ENCODE measurements at places on chromosomes 2 and 18.

DNA sequence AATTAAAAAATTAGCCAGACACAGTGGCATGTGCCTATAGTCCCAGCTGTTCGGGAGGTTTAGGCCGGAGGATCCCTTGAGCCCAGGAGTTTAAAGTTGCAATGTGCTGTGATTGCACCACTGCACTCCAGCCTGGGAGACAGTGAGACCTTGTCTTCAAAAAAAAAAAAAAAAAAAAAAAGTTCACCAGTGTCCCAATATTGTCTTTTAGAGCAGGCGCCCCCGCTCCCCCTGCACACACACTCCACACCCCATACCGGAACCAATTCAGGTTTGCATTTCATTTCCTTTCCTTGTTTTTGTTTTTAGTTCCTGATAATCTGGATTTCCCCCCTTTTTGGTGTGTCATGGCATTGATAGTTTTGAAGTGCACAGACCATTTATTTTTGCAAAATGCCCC, 10.4 kb downstream of the TMEM87B start:
- no peak for DNase-seq

DNA sequence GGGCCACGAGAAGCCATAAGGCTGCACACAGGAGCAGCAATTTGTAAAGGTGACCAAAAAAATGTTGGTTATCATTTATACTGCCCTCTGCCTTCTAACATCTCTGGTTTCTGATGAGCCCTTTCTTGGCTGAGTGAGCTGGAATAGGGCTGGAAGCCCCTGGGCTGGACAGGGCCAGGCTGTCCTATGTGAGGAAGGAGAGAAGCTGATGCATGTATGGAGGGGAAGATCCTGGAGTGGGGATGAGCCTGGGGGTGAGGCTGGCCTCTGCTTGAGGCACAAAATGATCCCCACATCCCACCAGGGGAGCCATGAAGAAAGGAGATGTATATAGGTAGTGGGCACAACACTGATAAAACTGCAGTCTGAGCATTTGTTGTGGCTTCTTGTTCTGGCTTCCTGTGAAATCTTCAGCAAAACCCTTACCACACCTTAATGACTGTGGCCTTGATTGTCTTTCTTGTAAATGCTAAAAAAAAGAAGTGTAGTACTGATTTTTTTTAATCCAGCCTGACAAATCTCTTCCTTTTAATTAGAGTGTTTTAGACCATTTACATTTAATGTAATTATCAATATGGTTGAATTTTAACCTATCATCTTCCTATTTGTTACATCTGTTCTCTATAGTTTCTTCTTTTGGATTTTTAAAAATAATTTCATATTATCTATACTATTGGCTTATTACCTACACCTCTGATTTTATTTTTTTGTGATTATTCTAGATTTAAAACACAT, 5.6 kb downstream of the SNED1 start:
- DNase-seq, result no peak

- peak; percentile 22 for DNase-seq
These were observed 244.6 kb downstream of the BCL2 start for GRCh38 chr18:63074981-63075404.

- DNase-seq, result no peak
These were observed 82.6 kb downstream of the IKZF2 start for GRCh38 chr2:213068676-213069359.

DNA sequence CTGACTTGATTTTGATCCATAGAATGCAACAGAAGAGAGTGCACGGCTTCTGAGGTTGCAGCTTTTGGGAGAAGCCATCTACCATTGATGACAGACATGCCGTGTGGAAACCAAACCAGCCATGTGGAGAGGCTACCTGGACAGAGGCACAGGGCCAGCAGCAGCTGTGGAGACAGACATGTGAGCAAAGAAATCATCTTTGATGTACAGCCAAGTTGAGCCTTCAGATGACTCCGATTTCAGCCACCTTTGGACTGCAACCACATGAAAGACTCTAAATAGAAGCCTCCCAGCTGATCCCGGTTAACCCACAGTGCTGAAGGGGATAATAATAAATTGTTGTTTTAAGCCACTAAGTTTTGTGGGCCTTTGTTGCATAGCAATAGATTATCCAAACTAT, 54.2 kb downstream of the TSN start:
- no peak for DNase-seq

DNA sequence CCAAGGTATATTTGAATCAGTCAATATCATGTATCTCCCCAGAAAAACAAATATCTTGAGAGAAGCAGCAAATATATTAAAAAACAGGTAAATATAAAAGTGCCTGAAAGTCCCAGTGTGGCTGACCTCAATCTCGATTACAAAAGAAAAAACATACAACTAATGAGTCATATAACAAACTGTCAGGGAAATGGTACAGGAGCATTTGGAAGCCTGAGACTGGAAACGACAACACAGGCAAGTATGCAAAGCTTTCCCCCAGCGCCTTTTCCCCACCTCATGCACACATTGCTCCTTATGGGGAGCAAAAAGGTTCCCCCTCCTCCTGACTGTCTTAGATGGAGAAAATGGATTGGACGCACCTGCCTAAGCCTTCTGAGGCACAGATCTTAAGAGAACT, 230.7 kb downstream of the TMX3 start:
- DNase-seq, result peak; percentile 5

DNA sequence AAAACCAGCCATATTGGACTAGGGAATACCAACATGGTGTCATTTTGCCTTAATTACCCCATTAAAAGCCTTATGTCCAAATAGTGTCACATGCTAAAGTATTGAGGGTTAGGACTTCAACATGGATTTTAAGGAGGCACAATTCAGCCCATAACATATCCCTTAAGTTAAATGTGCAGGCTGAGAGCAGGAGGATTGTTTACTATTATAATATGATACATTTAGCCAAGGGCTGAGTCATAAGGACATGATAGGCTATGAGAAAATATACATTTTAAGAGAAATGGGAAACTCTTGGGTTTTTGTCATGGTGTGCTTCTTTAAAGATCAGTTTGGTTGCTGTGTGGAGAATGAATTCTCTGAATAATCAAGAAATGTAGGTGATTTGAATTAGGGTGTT, 136.8 kb downstream of the RDH14 start:
- no peak for DNase-seq

DNA sequence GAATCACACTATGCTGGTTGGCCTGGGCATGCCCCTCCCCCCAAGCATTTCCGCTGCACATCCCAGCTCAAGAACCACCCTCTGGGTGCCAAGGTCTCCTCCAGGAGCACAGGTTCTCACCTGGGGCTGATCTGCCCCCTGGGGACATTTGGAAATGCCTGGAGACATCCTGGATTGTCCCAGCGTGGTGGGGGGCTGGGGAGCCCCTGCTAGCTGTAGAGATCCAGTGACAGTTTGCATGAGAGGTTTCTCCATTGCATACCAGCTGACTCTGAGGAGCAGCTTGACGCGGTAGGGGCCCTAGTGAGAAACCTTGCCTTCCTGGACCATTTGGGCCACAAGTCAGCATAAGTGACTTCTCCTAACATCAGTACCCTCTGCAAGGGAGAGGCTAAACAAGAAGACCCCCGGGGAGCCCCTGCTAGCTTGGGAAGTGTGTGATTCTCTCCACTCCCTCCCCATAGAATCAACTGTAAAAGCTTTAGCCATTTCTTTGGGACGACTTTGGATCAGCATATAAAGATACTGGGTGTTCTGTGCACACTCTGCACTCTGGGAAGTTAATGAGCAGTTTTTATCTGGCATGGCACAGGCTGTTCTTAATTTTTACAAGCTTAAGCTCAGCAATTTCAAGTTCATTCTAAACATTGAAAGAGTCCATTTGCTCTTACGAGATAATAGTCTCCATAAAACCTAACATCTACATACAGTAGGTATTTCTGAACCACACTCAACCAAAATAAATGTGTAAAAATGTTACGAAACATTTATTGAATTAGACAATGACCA, 94.1 kb downstream of the GBX2 start:
- DNase-seq, result no peak

- DNase-seq, result no peak
These were observed 22.9 kb upstream of the SSB start for GRCh38 chr2:169775765-169776164.

DNA sequence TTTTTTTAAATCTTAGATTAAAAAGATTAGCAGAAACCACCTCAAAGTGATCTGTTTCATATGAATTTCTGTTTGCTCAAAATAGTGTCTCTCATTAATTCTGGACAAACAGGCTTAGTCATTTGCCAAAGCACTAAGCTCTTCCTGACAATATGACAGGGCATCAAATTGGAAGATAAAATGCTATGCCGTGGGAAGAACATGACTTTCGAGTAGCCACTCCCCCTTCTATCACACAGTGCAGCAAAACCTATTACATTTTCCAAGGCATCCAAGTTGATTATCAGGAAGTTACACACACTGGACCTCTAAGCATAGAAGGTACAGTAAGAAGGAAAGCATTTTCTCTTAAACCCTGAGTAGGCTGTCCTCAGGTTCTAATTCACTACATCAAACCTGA, 89.5 kb downstream of the STK39 start:
- DNase-seq, result peak; percentile 66

DNA sequence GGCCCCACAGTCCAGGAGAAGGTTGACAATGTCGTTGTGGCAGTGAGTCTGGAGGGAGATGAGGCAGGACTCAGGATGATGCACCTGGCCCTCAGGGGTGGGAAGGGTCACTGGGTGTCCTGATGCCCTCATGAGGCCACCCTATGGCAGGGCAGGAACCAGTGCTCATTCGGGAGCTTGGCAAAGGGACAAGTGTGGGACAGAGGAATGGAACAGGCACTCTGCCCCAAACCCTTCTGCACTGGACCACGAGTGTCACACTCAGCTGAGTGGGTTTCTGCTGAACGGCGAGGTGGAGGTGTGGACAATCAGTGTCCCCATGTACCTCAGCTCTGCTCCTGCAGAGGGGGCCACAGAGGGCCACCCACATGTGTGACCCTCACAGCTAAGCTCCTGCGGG, 32.0 kb downstream of the ANKMY1 start:
- no peak for DNase-seq

GRCh38 chr18:2657788-2658458, 2.4 kb downstream of the SMCHD1 start:
- no peak for DNase-seq

DNA sequence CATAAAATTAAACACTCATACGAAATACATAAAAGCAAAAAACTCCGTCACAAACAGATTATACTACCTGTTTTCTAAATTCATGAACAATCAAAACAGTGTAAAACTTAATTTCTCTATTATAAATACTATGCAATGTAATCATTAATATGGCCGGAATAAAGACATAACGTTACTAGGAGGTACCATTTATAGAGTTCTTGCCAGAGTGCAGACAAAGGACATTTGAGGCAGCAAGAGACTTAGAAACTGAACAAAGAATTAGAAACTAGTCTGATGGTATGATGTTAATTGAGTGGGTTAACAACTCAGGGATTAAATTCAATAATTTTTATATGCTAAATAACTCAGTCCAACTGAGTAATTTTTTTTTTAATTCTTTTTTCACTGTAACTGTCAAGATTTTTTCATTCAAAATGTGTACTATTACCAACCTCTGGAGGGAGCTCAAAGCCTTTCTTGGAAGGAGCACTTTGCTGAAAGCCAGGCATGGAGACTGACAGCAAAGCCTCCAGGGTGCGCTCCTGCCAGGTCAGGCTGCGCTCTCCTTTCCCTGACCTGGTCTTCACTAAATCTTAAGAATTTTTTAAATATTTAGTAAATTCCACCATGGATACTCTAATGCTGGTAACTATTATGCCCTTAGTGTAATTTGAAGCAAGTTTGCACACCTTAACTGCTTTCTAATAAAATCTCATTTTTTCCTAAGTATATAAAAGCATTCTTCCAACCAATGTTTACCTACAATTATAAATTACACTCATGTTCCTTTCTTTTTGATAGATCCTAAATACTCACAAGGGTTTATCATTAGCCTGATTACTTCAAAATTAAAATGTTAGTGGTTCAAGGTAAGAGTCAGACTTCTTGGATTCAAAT, 34.1 kb downstream of the WDR35 start:
- peak; percentile 16 for DNase-seq

DNA sequence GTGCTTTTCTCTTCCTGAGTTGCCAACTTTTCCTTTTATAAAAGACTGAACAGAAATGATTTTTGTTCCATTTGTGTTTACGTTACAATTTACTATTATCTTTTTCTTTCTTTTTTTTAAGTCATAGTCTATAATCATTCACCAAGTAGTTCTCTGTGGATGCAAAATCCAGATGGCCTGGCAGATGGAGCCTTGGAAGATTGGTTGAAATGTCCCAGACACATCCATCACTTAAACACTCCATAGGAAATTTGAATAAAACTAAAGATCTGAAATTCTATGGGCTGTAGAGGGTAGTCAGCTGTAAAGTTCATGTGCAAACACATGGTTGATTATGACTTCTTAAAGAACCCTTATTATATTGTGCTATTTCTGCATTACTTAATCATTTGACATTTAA, 164.8 kb upstream of the DOCK10 start:
- DNase-seq, result no peak

- DNase-seq, result no peak
These were observed 229.5 kb upstream of the EPAS1 start for GRCh38 chr2:46067501-46068305.

DNA sequence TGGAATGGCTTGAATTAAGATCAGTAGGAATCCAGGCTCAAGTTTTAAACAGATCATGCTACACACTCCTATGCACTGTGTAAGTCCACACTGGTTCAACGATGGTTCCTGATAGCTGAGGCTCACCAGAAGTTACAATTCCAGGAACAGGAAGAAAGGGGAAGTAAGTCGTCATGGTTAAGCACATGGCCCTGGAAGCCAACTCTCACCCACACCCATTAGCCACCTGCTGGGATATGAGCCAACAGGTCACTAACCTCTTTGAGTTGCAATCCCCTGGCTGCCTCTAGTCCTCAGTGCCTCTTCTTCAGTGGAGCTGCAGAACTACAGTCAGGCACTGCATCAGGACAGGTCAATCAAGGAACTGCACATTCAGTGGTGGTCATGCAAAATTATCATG, 133.5 kb downstream of the TMEM182 start:
- DNase-seq, result no peak

DNA sequence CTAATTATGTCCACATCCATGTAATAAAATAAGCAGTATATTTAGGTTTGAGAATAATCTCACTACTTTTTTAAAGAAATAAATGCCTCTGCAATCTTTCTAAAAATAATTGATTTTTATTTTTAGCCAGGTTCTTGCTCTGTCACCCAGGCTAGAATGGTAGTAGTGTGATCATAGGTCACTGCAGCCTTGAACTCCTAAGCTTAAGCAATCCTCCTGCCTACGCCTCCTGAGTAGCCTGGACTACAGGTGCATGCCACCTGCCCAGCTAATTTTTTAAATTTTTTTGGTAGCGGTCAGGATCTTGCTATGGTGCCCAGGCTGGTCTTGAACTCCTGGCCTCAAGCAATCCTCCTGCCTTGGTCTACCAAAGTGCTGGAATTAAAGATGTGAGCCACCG, 133.3 kb downstream of the CAMKMT start:
- no peak for DNase-seq
